ENCODE measurements at places on chromosomes 1 and 21. TPM values are rescaled to one million over a fixed set of nuclear protein-coding genes. Genes with fewer than 3 reads are reported as not detected.

- DNase-seq = no peak
- no peak overlapping the region for H3K4me3 ChIP-seq
- no peaks in the 10 kb centered on the region for H3K4me1 ChIP-seq
- no peaks in the 10 kb centered on the region for H3K27me3 ChIP-seq
- H3K36me3 ChIP-seq = no peaks in the 10 kb centered on the region
- no peak overlapping the region for H3K27ac ChIP-seq
Observed at GRCh38 chr1:184635347-184635979, 119.2 kb downstream of the EDEM3 start.

DNA sequence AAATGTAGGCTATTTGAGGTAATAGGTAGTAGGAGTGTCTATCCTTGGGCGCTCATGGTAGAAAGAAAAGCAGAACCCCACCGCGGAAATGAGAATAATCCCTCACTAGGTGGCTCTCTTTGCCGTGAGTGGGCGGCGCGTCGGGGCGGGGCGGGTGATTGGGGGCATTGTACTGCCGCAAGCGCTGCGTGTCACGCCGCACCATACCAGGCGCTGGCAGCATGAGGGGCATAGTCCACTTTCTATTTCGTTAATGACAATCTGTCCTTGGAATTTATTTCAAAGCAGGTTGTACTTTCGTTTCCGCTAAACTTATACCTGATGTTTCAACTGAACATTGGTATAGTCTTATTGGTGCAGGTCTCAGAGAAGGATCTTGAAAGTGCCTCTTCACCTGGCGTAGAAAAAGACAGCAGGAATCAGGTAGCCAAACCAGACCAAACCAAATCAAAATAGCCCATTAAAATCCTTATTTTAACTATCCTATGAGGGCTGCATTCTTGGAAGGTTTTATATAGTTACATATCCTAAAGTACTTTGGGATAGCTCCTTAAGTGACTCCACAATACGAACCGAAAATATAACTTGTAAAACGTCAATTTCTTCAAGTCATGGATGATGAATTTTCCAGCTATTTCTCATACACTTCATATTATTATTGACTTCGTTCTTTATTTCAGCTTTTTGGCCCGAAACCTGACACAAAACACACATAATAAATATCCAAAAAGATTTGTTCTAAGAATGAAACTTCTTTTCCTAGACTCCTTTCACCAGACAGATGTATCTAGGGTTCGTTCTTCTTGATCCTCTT is 1.9 kb upstream of the SMG7 start:
- H3K4me3 ChIP-seq = peak overlapping the region; percentile 96
- H3K27me3 ChIP-seq = no peaks in the 10 kb centered on the region
- H3K27ac ChIP-seq = peak overlapping the region; percentile 99
- peaks cover 42% of the 10 kb centered on the region for H3K4me1 ChIP-seq
- peak; percentile 94 for DNase-seq

- H3K36me3 ChIP-seq = peaks cover 12% of the 10 kb centered on the region
- no peak for DNase-seq
- peaks cover 15% of the 10 kb centered on the region for H3K4me1 ChIP-seq
- no peak overlapping the region for H3K4me3 ChIP-seq
- H3K27me3 ChIP-seq = no peaks in the 10 kb centered on the region
Observed at GRCh38 chr1:156217871-156218270, 5.1 kb downstream of the PMF1 start.

DNA sequence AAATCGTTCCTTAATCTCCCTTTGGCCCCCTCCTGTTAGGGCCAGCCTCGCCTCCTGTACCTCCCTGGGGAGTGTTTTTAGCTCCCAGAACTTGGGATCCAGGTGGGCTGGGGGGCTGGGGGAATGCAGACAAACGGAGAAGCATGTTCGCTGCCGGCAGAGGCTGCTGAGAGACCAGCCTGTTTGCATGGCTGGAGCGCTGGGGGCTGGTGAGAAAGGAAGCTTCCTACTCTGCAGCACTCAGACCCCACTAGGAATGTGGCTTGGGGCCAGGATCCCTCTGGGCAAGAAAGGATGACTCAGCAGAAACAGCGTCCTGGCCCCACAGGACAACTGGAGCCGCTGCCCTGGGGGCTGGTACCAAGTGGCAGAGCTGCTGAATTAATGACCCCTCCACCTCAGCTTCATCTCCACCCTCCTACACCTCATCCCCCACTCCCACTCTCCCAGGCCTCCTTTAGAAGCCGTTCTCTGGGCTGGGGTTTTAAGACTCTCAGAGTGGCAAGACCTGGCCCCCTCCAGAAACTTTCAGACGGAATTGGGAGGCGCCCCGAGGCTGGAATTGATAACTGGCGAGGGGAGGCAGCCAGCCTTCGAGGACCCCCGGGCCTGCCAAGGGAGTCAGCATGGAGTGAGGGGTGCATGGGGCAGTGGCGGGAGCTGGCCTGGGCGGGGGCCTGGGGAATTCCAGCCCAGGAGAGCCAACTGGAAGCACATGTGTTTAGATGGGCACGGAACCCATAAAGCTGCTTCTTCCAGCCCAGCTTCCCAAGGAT is 28.5 kb upstream of the EPS8L3 start:
- peak; percentile 59 for DNase-seq
- no peaks in the 10 kb centered on the region for H3K27me3 ChIP-seq
- no peak overlapping the region for H3K4me3 ChIP-seq
- H3K4me1 ChIP-seq = peaks cover 41% of the 10 kb centered on the region

The TFAP2E gene
- 0.26 TPM for total RNA-seq

The PLEKHN1 gene
- total RNA-seq = 11.9 TPM

The LYSMD1 gene
- total RNA-seq = 7.6 TPM

- H3K4me1 ChIP-seq = no peaks in the 10 kb centered on the region
- no peaks in the 10 kb centered on the region for H3K27me3 ChIP-seq
Observed at GRCh38 chr1:71548398-71548890, 467.6 kb upstream of the ZRANB2 start.

- no peak for DNase-seq
- H3K4me3 ChIP-seq = no peak overlapping the region
- no peak overlapping the region for H3K27ac ChIP-seq
- H3K36me3 ChIP-seq = no peaks in the 10 kb centered on the region
Observed at GRCh38 chr1:12127206-12127810, 39.5 kb upstream of the TNFRSF1B start.

GRCh38 chr1:106480629-106481028 is 575.8 kb upstream of the PRMT6 start:
- H3K4me3 ChIP-seq = no peak overlapping the region
- no peaks in the 10 kb centered on the region for H3K27me3 ChIP-seq
- DNase-seq = no peak
- no peak overlapping the region for H3K27ac ChIP-seq

DNA sequence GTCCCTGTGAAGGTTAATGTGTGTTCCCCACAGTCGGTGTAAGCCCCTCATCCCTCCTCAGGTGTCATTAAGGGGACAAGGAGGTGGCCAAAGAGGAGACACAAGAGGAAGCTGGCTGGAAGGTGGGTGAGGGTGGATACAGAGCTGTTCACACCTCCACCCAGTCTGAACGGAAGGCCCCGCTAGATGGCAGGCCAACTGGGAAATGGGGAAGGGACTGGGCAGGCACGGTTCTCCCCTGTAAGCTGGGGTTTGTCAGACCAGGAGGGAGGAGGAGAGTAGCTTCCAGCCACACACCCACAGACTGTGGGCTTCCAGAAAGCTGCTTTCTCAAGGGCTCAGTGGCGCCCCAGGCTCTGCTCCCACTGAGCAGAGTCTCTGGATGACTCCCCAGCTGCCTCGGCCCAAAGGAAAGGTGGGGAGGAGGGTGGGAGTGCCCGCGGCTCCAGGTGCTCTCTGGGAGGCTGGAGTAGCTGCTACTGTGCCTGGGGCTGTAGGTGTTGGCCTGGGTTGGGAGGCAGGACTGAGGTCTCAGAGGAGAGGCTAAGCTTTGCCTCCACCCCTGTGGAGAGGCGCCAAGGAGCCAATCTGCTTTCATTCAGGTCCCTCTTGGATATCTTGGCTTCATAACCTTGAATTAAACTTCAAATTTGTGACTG is 41.2 kb downstream of the PCP4 start:
- H3K4me3 ChIP-seq = no peak overlapping the region
- H3K4me1 ChIP-seq = no peaks in the 10 kb centered on the region
- DNase-seq = no peak
- H3K27ac ChIP-seq = no peak overlapping the region
- no peaks in the 10 kb centered on the region for H3K36me3 ChIP-seq

The CLCA4 gene
- not detected for total RNA-seq

DNA sequence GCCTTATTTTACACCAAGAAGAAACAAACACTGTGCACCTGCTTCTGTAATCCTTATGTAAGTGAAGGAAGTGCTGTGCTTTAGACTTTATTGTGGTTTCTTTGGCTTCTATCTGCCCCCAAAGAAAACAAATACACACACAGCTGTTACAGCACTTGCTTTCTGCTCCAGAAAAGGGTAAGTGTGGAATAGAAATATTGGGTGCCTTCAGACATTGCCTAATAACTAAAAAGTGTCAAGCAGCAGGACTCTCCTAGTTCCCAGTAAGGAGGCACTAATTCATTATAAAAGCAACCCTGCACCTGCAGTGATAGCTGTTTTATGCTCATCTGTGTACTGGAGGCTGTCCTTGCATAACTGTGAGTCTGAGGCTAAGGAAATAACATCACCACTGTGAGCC is 23.4 kb upstream of the PRRX1 start:
- DNase-seq = no peak
- no peak overlapping the region for H3K4me3 ChIP-seq
- H3K27ac ChIP-seq = no peak overlapping the region
- no peaks in the 10 kb centered on the region for H3K36me3 ChIP-seq
- no peaks in the 10 kb centered on the region for H3K27me3 ChIP-seq

The TMIGD3 gene
- total RNA-seq = not detected

DNA sequence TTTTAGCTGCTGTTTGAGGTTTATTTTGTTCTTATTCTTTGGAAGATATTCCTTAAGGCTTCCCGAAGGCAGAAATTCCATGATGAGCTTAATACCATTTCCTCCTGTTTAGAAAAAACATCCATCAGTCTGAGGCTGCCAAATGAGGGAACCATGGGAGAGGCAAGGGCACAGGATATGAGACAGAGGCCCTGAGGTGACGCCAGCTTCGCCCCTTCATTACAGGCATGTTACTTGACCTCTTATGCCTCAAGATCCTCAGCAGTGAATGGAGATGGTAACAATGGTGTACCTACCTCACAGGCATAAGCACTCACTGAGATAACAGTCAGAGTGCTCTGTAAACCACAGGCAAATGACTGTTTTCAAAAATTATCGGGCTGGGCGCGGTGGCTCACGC is 93.6 kb downstream of the RAVER2 start:
- no peak for DNase-seq
- no peak overlapping the region for H3K27ac ChIP-seq
- H3K36me3 ChIP-seq = peaks cover 38% of the 10 kb centered on the region
- no peaks in the 10 kb centered on the region for H3K27me3 ChIP-seq
- H3K4me3 ChIP-seq = no peak overlapping the region

The ECM1 gene
- 2.8 TPM for total RNA-seq

The HHAT gene
- total RNA-seq = 5.5 TPM

- no peaks in the 10 kb centered on the region for H3K36me3 ChIP-seq
- no peak for DNase-seq
- no peaks in the 10 kb centered on the region for H3K27me3 ChIP-seq
- no peak overlapping the region for H3K4me3 ChIP-seq
- H3K27ac ChIP-seq = no peak overlapping the region
- no peaks in the 10 kb centered on the region for H3K4me1 ChIP-seq
Observed at GRCh38 chr1:84037758-84038611, 39.1 kb upstream of the TTLL7 start.

The IGSF9 gene
- 7.5 TPM for total RNA-seq

- no peak overlapping the region for H3K27ac ChIP-seq
- H3K4me1 ChIP-seq = no peaks in the 10 kb centered on the region
- no peaks in the 10 kb centered on the region for H3K36me3 ChIP-seq
- no peak for DNase-seq
- no peak overlapping the region for H3K4me3 ChIP-seq
Observed at GRCh38 chr1:101389547-101389929, 152.7 kb downstream of the S1PR1 start.

DNA sequence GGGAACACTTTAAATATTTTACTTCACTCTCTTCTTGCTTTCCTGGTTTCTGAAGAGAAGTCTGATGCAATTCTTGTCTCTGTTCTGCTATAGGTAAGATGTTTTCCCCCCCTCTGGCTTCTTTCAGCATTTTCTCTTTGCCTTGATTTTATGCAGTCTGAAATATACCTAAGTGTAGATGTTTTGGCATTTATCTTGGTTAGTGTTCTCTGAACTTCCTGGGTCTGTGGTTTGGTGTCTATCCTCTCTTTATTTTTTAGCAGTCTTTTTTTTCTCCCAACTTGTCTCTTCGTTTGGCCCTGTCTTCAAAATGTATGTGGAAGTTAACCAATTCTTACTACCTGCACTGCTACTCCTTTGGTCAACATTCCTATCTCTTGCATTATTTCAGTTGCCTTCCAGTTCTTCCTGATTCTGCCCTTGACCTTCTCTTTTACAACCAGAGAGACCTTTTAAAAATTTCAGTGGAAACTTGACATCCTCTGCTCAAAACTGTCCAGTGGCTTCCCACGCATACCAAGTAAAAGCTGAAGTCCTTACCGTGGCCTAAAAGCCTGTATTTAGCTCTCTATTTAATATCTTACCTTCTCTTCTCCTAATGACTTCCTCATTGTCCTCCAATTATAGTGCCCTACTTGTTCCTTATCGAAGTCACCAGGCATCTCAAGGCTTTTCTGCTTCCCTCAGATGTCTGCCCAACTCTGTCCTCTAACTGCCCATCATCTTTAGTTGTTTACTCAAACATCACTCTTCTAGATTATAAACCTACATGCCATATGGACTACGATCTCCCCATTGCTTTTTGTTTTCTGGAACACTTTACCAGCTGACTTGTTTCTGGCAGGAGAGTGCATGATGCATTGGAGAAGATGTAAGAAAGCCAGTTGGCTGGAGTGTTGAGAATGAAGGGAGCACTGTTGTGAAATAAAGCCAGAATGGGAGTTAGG is 40.9 kb downstream of the RAP1A start:
- DNase-seq = no peak
- H3K27ac ChIP-seq = no peak overlapping the region
- no peaks in the 10 kb centered on the region for H3K27me3 ChIP-seq
- H3K4me3 ChIP-seq = no peak overlapping the region
- no peaks in the 10 kb centered on the region for H3K36me3 ChIP-seq
- peaks cover 9% of the 10 kb centered on the region for H3K4me1 ChIP-seq

The RHEX gene
- total RNA-seq = 75.1 TPM

DNA sequence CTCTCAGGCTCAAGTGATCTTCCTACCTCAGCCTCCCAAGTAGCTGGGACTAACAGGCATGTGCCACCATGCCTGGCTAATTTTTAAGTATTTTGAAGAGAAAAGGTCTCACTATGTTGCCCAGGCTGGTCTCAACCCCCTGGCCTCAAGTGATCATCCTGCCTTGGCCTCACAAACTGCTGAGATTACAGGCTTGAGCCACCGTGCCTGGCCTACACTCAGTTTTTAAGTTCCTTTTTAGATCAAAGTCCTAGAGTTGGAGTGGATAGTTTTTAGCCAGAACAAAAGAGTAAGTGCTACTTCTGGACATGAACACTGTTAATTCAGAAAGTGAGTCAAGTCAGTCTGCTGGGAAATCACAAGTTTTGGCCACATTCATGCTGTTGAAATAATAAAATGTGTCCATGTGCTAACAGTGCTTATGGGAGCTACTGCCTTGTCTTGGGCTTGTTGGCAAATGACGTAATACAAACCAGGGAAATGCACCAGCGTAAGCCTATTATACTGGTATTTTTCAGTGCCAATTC is 84.2 kb downstream of the NDUFS5 start:
- DNase-seq = no peak
- no peak overlapping the region for H3K4me3 ChIP-seq
- no peak overlapping the region for H3K27ac ChIP-seq
- no peaks in the 10 kb centered on the region for H3K27me3 ChIP-seq
- H3K4me1 ChIP-seq = peaks cover 9% of the 10 kb centered on the region
- no peaks in the 10 kb centered on the region for H3K36me3 ChIP-seq

The ASAP3 gene
- 3.5 TPM for total RNA-seq
